Thoracic aorta (tissue), 2 donors: ENCODE measurements at places on chromosomes 11 and 22.
A peak's percentile ranks its signal among the peaks of the same experiment; 100 is the strongest.

DNA sequence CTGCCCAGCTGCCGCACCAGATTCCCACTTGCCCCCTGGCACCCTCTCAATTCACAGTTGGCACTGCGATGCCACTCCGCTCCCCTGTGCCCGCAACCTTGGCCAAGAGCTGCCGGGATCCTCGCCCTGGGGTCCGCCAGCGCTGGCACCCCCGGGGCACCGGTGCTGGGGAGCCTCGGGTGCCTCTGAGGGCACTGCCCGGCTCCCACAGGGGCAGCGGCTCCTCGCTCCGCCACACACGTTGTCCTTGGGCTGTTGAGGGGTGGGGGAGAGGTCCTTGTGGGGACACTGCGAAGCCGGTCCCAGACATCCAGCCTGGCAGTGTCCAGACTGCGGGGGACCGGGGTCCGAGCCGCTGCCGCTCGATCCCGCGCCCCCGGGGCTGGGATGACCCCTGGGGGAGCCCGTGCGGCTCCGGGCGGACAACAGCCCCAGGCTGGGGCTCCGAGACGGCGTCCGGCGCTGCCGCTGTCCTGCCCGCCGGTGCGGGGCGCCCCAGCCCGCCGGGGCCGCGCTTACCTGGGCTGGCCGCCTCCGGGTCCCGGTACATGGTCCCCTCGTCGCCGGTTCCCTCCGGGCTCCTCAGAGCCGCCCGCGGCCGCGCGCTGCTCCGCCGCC, 496 bp downstream of the SYT7 start:
- DNase-seq, result no peak

GRCh38 chr11:10490398-10491241, 35.6 kb downstream of the AMPD3 start:
- peak; percentile 87 for DNase-seq

DNA sequence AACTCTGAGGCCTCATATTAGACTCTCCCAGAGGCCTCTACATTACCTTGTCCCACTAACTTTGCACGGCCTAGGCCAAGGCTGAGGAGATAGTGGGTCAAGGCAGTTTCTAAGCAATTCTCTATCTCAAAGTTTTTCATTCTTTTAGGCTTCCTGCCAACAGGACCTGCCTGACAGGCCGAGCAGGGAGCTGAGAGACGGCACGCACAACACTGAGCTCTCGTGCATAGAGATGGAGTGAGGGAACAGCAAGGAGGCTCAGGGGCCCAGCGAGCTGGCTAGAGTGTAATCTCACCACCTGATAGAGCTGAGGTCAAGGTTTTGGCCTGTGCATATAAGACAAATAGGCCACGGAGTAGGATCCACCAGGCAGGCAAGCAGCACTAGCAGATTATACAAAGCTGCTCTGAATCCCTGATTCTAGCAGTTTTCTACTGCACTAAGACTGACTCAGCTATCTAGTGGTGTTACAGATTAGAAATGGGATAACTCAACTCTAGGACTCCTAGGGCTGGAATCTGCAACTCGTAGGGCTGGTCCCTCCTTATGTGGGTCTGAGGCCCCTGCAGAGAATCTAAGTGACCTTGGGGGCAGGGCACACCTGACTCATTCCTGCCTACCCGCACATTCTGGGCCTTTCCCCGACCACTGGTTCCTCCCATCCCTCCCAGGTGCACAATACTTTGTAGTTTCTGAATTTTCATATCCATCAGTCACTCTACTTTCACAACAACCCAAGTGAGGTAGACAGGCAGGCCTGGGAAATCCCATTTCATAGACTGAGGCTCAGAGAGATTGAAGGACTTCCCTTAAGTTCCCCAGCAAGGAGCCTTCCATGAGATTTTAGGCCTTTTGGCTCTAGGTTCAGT, 1.7 kb downstream of the CYB5R2 start:
- no peak for DNase-seq

- no peak for DNase-seq
Observed at GRCh38 chr11:90326647-90327046, 103.8 kb upstream of the CHORDC1 start.

- no peak for DNase-seq
Observed at GRCh38 chr22:43099095-43099494, 9.9 kb upstream of the TTLL1 start.

DNA sequence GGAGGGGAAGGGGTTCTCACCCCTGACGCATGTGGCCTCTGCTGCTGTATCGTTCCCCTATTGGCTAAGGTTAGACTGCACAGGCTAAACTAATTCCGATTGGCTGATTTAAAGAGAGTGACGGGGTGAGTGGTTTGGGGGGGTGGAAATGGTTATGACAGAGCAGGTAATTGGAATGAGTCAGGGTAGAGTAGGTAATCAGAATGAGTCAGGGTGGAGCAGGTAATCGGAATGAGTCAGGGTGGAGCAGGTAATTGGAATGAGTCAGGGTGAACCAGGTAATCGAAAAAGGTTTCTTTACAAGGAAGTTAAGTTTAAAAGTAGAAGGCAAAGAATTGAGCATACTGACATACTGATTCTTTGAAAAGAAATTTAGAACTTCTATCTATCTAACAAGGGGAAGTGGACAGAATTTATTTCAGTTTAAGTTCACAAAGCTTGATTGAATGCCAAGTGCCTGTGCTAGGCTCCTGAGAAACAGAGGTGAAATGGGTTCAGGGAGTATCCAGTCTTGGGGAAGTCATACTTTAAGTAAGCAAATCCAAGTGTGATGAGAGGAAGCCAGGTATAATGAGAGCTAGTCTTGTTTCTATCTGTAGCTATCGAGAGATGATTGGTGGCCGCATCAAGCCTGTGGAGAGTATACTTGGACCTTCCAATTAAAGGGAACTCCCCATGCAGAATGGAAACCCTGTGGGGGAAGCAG, 58.0 kb downstream of the C11orf91 start:
- no peak for DNase-seq
